T-helper 1 cell (primary cell): ENCODE measurements at places on chromosomes 13 and 19.

GRCh38 chr13:72931311-72931710 is 127.5 kb upstream of the KLF5 start:
- no peak for DNase-seq

- DNase-seq: no peak
These were observed 2.6 kb downstream of the UNC13A start for GRCh38 chr19:17685451-17686022.

GRCh38 chr13:108342369-108343289 is 73.1 kb downstream of the TNFSF13B start:
- DNase-seq: no peak

DNA sequence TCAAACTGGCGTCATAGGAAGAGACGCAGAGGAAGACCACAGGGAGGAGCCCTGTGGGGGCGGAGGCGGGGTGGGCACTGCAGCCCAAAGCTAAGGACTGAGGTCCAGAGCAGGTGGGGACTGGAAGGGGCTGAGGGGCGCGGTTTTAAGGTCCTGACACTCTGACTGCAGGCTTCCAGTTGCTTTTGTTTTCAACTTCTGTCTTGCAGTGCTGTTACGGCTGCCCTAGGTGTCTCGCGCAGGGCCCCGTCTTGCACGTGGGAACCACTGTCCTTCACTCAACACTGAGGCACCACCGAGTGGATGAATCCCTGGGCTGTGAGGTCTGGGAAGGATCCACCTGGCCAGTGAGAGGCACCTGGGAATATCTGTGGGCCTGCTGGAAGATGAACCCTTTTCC is 76.0 kb downstream of the TEX29 start:
- no peak for DNase-seq

- DNase-seq: no peak
These were observed 265.7 kb downstream of the ABCC4 start for GRCh38 chr13:95035311-95036109.

DNA sequence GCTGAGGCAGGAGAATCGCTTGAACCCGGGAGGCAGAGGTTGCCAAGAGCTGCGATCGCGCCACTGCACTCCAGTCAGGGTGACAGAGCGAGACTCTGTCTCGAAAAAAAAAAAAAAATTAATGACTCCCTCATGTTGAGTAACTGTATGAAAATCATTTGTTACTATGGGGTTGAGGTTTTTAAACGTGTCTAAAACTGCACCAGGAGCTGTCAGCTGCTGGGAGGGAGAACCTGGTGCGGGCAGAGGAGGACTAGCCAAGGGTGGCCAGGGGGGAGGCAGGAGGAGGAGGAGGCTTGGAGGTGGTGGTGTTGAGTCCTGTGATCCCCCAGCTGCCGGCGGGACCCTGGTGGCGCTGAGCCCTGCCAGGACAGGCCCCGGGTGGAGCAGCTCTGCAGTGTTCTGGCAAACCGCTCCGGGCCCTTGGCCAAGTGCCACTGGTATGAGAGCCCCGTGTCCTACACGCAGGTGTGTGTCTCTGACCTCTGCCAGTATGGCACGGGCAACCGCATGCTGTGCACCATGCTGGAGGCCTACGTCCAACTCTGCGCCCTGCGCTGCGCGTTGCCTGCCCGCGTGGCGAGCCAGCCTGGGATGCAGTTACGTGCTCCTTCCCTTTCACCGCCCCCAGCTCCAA is 17.1 kb upstream of the FXYD3 start:
- no peak for DNase-seq

DNA sequence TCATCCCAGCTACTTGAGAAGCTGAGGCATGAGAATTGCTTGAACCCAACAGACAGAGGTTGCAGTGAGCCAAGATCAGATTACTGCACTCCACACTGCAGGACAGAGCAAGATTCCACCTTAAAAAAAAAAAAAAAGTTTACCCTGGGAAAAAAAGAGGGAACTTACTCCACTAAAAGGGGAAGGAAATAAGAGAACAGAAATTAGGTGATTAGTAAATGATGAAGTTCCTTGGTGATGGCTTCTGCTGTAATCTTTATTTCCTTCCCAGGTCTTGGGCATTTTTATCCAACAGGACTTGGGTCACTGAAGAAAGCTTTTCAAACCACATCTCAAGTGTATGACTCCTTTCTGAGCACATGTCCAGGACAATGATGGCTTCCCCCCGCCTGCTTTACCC is 9.3 kb downstream of the ZNF780A start:
- DNase-seq: no peak

DNA sequence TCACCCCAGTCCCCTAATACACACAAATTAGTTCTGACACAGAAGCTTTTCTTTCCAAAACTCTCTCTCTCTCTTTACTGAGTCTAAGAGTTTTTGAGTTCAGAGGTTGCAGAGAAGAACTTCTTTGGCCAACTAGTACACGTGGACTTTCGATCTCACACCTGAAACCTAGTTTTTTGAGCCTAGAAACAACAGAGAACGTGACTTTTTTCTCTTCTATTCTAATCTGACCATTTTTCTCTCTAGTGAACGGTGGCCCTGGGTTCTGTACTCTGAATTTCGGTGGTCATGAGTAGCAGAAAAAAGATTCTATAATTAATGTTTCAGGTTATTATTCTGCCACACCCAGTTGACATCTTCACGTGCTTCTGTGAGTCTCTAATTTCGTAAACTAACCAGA is 24.2 kb downstream of the PCDH20 start:
- DNase-seq: no peak

DNA sequence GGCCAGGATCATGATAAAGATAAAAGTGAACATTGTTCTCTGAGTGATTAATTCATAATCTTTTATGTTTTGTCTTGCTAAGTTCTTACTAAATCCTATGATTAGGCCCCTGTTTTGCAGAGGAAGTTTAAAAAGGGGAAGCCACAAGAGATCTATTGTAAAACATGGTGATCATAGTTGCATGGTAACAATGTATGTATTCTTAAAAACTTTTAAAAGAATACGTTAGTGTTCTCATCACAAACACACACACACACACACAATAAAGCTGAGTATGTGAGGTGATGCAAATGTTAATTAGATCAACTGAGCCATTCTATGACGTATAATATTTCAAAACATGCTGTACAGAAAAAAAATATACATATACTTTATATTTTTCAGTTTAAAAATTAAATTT is 51.2 kb downstream of the MBD3L2B start:
- no peak for DNase-seq

- DNase-seq: no peak
These were observed 3.6 kb upstream of the COMMD6 start for GRCh38 chr13:75541287-75541686.

DNA sequence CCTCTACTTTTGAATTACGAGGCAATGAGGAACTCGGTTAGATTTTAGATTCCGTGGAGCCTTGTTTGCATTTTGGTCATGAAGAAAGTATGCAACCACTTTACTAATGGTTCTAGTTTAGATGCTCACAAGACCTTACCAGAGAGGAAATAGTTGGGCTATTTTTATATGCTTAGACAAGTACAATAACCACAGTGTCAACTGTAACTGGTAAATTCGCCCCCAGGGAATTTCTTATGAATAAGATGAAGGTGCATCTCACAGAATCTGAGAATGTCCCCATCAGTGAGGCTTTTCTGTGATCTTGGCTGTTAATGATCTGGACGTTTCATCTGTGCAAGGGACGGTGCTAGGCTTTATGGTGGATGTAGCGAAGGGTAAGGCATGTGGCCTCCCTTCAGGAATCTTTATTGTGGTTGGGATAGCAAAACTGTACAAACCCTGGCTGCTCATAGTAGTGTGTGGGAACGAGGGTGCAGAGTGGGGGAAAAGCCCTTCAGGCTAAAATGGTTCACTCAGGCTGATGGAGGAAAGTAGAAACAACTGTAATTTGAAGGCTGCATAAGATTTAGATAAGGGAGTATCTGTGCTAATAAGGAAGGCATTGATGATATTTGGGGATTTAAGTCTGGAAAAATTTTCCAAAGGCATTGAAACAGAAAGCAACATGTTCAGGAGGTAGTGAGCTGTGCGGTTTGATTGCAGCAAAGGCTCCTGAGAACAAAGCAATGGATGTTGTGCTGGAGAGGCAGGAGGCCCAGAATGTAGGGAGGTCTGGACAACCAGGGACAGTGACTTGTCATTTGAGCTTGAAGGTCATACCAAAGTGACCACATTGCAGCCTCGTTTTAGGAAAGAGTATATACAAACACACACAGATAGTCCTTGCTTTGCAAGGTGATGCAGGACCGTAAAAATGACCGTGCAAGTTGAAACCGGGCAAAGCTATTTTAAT is 28.4 kb downstream of the UBAC2 start:
- DNase-seq: no peak

- DNase-seq: no peak
These were observed 10.5 kb downstream of the PLEKHF1 start for GRCh38 chr19:29675650-29676186.

- DNase-seq: no peak
These were observed 281.9 kb downstream of the RBM26 start for GRCh38 chr13:79124183-79124582.

- DNase-seq: no peak
These were observed 25.3 kb downstream of the FBXO27 start for GRCh38 chr19:39007096-39007495.

DNA sequence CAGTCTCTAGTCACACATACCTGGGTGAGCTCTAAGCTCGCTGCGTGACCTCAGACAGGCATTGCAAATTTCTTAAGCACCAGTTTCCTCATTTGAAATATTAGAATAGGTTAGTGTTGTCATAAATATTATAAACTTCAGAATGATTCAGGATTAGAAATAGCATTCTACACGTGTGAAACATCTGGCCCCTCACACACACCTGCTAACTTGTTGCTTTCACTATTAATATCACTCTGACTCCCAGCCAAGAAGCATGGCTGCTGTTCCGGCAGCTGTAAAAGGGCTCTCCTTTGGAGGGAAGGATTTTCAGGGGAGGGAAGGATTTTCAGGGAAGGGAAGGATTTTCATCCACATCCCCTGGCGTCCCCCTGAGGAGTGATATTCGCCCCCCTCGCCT is 161.3 kb upstream of the GPR12 start:
- DNase-seq: no peak

- no peak for DNase-seq
These were observed 37.4 kb downstream of the KLF5 start for GRCh38 chr13:73096173-73096572.

DNA sequence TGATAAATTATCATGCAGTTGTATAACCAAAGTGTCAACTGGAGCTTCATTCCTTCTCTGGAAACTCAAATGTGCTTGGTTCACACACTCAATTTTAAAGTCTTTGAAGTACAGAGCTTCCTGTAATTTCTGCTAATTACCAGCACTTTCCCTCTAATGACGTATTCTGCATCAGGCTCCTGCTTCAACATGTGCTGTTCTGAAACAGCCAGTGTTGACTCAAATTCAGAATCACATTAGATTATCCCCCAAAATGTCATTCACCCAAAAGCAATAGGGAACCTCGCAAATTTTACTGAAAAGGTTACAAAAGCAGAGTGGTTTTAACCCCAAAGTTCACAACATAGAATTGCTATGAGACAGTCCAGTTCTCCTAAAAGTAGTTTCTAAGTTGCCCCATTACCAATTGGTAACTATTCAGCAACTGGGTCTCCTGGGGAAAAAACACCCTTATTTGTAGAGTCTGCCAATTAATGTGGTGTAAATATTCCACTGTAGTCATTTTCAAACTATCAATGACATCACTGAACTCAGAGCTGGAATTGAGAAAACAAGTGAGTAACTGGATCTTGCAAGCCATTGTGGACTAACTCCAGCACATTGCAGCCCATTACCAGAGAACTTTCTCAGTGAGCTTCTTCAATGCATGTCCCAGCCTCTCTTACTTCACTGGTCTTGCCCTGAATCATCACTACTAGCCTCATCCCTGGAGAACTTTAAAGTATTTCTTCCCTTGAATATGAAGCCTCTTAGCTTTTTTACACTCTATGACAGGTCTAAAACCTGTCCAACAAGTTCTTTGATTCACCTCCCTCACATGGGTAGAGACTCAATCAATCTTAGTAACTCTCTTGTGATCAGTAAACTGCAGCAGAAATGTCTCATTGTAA is 955.4 kb downstream of the EFNB2 start:
- no peak for DNase-seq

DNA sequence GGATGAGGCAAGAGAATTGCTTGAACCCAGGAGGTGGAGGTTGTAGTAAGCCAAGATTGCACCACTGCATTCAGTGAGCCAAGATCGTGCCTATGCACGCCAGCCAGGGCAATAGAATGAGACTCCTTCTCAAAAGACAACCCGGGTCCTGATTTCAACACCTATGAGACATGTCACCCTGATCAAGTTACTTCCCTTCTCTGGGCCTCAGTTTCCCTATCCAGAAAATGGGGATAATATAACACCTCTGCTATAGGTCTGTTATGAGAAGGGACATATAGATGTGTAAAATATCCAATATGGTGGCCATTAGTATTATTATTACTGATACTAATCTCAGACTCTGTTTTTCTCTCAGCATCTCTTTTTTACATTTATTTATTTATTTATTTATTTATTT is 12.9 kb upstream of the GIPR start:
- DNase-seq: no peak

DNA sequence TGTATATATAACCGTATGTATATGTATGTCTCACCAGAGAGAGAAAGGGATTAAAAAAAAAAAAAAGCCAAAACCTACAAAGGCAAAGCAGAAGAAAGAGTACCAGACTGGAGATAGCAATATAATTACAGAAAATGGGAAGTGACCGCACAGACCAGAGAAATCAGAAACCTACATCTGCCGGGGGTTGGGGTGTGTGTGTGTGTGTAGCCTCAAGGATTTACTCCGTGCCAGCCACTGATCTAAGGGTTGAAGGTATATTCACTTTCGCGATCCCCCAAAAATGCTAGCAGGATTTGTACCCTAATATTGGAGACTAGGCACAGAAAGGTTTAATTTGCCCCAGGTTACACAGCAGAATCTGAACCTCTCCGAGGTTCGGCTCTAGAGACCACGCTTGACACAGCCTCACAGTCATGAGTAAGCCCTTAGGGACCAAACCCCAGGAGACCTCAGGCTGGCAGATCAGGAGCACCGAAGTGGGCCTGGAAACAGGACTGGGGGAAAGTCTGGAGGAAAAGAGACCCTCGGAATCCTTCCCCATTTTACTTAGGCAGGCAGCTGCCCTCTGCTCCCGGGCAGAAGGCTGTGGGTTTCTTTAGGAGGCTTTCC is 14.8 kb downstream of the ARL11 start:
- no peak for DNase-seq

DNA sequence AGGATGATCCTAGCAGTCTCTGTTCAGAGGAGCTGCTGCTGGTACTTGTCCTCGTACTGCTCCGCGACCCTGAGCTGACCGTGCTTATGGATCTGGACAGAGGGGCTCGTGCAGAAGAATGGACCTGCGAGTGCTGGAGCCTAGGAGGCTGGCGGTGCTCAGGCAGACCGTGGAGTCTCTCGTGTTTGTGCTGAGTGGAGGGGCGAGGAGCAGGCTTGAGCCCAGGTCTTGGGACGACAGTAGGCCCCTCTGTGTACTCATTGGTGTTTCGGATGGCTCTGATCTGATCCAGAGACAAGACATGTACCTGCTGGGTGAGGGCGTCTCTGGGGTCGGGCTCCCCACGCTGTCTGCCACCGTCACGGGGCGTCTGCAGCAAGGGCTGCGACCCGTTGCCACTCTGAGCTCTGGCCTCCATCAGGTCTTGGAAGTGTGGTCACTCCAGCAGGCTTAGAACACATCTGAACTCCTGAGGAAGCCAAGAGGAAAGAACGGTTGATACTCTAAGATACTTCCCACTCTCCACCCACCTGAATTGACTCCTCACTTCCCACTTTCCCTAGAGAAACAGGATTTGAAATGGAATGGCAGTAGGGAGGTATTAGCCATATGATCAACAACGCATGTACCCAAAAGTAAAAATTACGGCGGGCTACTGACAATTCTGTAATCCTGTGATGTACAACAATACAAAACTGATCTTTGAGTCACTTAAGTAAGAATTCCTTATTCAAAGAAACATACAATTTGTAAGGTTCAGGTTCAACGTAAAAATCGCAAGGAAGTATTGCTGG is 3.4 kb downstream of the SPRY2 start:
- no peak for DNase-seq

GRCh38 chr13:48535766-48536165 is 2.9 kb upstream of the RCBTB2 start:
- no peak for DNase-seq
